Stimulated activated CD8-positive, alpha-beta memory T cell treated with anti-CD3 and anti-CD28 coated beads, Interleukin-15, amount 100 ng/mL, for 4 hours (primary cell): ENCODE measurements at places on chromosomes 2 and 18.

- DNase-seq, result no peak
These were observed 1265.5 kb upstream of the ACVR2A start for GRCh38 chr2:146579147-146579930.

GRCh38 chr18:76988031-76988826 is 144.4 kb downstream of the MBP start:
- DNase-seq, result no peak

GRCh38 chr2:218260166-218260565 is 649 bp upstream of the GPBAR1 start:
- no peak for DNase-seq

DNA sequence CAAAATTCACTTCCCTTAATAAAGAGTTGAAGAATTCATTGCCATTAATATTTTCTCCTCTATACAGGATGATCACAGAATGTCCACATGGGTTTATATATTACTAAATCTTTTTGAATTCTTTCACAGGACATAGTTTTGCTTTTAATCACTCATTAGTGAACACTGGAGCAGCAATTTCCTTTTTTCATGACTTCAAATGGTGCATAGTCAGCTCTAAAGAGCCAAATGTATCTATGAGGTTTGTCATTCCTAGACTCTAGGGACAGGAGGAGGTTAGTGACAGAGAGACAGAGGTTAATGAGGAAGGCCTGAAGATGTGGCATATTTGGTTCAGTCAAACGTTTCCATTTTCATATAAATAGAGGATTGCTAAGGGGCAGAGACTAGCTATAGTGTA is 111.8 kb downstream of the FSHR start:
- DNase-seq, result no peak

GRCh38 chr2:27591745-27592144 is 8.9 kb downstream of the ZNF512 start:
- no peak for DNase-seq

GRCh38 chr2:198534756-198535155 is 730.4 kb downstream of the PLCL1 start:
- no peak for DNase-seq

- no peak for DNase-seq
These were observed 30.5 kb downstream of the GALNT14 start for GRCh38 chr2:31107591-31108300.
